Heart left ventricle (tissue), 16 donors: ENCODE measurements at places on chromosomes 13 and 19.

GRCh38 chr19:55549500-55550320 lies 4.4 kb upstream of the SBK3 start:
- DNase-seq: peak; percentile 39

DNA sequence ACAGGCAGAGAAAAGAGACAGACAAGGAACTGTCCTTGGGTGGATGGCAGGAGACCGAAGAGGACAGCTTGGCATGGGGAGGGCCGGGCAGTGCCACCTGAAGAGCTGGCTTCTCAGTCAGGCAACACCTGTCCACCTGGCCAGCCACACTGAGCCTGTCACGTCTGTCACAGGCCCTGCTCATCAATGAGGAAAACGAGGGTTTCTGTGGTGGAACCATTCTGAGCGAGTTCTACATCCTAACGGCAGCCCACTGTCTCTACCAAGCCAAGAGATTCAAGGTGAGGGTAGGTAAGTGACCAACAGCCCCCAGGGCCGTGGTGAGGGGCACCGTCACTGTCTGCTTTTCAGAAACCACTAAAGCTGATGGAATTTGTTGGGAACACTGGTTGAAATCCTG lies 11.2 kb upstream of the PROZ start:
- DNase-seq: no peak

DNA sequence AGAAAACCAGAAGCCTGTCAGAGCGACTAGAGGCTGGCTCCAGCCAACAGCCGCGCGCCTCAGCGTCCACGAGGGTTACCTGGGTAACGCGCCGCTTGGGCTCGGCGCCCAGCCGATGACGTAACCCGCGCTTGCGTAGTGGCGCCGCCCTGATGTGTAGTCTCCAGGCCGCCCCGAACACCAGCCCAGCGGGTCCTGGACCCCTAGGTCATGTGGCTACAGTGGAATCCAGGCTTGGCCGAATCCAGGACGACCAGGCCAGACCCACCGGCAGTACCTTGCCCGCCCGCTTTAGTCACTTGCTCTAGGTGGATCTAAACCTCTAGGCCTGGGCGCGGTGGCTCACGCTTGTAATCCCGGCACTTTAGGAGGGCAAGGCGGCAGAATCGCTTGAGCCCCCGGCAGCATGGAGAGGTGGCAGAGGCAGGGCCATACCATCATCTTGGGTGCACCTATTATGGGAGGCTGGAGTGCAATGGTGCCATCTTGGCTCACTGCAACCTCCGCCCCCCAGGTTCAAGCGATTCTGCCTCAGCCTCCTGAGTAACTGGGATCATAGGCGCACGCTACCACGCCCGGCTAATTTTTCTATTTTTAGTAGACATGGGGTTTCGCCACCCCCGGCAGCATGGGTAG lies 7.2 kb upstream of the ZNF606 start:
- DNase-seq: peak; percentile 87

DNA sequence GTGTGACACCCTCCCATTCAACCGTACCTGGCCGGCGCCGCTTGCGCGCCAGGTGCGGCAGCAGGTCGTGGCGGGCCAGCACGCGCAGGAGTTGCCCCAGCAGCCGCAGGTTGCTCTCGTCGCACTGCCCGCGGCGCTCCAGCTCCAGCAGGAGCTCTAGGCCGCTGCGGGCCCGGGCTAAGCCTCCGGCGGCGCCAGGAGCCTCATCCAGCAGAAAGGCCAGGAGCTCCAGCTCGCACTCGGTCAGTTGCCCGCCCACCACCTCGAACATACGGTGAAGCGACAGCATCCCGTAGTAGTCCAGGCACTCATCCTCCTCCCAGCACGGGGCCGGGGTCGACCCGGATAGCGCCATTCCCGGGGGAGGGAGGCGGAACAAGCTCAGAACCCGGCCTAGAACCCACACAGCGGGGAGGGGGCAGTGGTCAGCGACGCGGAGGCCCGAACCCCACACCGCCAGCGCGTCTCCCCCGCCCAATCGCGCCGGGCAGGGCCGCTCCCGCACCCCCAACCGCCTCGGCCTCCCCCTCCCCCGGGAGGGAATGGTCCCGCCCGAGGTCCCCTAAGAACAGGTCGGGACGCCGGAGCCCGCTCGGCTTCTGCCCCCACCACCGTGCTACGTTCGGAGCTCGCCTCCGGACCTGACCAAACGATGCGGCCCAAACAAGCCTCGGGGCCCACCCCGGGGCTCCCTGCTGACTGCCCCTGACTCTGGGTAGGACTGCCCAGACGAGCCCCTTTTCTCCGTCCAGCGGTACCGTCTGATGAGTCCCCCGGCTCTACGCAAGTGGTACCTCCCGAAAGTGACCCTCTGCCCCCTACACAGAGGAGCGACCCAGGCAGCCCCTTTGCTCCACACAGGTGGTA lies 591 bp downstream of the DEDD2 start:
- peak; percentile 52 for DNase-seq

- DNase-seq: peak; percentile 75
Measured at GRCh38 chr13:43686557-43686956, 100.2 kb downstream of the ENOX1 start.

DNA sequence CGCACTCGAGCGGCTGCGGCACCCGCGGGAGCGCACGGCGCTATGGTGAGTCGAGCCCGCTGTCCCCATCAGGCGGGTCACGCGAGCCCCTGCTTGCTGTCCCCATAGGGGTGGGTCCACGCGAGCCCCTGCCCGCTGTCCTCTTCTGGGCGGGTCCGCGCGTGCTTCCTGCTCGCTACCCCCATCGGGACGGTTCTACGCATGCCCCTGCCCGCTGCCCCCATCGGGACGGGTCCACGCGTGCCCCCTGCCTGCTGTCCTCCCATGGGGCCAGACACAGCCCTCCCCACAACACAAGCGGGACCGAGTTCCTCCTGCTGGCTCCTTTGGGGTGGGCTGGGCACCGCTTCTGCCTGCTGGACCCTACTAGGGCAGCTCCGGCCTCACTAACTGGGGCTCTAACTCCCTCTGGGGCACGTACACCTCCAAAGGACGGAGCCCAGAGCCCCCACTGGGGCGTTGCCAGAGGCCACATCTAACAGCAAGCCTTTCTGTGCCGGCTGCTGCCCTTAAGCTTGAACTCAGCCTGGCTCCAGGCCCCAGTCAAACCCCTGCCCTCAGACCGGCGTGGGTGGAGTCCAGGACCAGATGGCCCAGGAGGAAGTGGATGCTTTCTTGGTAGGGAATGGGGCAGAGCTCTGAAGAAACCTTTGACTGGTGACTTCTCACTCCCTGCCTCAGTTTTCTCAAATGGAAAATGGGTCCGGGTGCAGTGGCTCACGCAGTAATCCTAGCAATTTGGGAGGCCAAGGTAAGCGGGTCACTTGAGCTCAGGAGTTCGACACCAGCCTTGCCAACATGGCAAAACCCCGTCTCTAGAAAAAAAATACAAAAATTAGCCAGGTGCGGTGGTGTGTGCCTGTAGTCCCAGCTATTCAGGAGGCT lies 722 bp downstream of the COLGALT1 start:
- peak; percentile 84 for DNase-seq

- DNase-seq: no peak
Measured at GRCh38 chr13:91792054-91792453, 393.6 kb downstream of the GPC5 start.

DNA sequence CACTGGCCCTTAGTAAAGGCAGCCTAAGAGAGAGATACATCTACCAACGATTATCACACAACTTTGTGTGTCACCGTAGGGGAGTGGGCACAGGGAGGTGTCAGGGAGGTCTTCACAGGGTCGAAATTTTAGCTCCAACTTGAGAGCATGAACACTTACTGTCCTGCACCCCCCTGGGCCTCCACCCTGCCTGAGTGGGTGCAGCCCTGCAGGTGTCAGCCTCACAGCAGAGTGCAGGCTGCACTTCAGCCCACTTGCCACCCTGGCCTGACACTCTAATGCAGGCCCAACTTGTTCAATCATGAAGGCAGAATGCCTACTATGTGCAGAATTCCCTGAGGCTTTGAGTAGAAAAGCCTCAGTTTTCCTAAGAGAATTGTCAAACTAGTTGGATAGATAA lies 4.0 kb upstream of the SMAD9 start:
- no peak for DNase-seq

- no peak for DNase-seq
Measured at GRCh38 chr13:32676242-32676641, 90.0 kb downstream of the PDS5B start.

GRCh38 chr19:5308451-5309437 lies 31.9 kb downstream of the PTPRS start:
- DNase-seq: peak; percentile 48

DNA sequence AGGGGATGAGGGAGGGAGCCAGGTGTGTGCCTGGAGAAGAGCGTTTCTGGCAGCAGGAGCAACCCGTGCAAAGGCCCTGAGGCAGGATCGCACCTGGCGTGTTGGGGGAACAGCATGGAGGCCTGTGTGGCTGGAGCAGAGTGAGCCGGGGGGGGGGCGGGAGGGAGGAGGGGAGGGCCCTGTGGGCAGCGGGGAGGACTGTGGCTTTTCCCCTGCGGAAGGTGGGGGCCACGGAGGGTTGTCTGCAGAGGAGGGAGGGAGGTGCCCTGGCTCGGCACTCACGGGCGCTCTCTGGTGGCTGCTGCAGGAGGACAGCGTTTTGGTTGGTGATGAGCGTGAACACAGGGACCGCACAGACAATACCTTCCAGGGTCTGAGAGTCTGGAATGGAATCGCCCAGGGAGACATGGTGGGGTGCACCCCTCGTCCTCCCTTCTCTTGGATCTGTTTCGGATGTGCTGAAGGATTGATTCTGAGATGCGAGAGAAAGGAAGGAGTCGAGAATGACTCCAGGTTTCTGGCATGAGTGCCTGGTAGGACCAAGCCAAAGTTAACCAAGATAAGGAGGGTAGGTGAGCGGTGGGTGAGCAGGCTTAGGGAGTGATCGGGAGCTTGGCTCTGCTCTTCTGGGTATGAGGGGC lies 6.5 kb downstream of the RAB11B start:
- DNase-seq: peak; percentile 75

- DNase-seq: no peak
Measured at GRCh38 chr13:47025791-47026447, 129.1 kb upstream of the HTR2A start.

DNA sequence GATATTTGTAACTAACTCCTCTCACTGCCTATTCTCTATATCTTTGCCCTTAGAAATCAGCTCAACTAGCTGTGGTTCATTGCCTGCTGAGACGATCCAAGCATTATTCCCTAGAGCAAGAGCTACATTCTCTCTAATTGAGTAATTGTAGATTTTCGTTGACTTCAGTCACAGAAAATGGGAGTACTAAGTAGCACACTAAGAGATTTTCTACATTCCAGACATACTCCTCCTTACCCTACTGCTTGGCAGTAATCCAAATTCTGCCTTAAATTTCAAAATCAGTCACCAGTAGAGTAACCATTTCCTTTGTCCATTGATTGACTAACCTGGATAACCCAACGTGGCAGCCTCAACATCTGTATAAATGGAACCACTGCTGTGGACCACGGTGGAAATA lies 1786.8 kb downstream of the SLITRK5 start:
- no peak for DNase-seq

DNA sequence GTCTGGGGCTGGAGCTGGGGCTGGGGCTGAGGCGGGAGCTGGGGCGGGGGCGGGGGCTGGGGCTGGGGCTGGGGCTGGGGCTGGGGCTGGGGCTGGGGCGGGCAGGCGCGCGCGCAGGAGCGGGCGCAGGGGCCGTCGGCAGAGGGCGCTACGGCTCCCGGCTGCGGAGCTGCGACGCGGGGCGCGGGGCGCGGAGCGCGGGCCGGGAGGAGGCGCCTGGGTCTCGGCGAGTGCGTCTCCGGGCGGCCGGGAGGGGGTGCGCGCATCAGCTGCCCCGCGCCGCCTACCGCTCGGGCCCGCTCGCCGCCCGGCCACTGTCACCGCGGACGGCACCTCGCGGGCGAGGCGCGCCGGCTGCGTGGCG lies 422 bp upstream of the MTUS2 start:
- DNase-seq: peak; percentile 79

- no peak for DNase-seq
Measured at GRCh38 chr13:91326146-91326545, 21.3 kb upstream of the MIR17HG start.

- DNase-seq: peak; percentile 82
Measured at GRCh38 chr19:12994701-12995595, at the start of gene NFIX. Gene NFIX, plus strand, starts transcription at chr19:12995475. Its CDS starts 363 bp downstream, at chr19:12995838.

DNA sequence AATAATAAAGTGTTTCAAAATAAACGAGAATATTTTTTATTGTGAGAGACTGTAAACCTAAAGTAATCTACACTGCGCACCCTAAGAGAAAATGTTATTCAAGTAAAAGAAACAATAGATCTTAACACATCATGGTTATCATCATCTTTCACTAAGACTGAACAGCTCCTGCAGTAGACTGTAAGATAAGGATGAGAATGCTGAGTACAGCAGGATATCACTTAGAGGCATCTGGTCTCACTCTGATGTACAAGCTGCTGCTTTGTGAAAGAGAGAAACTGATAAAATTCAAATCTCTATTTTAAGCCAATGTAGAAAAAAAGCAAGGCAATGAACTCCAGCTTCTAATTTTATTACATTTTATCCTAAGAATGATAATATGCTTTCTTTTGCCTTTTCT lies 261.7 kb upstream of the HTR2A start:
- no peak for DNase-seq

DNA sequence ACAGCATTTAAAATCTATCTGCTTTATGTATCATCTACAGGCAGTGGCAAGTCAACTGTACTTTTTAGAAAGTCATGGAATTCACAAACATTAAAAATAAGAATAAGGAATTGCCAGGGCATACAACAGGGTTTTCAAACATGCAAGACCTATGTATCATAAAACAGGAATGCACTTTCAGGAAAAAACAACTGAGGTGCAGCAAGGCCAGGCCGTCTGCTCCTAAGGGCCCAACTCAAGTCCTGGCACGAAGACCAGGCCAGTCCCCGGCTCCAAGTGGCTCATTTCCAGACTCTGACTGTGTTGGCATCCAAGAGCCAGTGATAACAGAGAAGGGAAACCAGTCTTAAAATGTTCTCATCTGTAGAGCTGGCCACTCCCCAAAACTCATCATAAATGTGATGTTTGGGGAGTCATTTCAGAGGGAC lies 7.1 kb downstream of the RFX2 start:
- DNase-seq: peak; percentile 87

GRCh38 chr13:75505327-75505726 lies 23.4 kb upstream of the TBC1D4 start:
- no peak for DNase-seq

- no peak for DNase-seq
Measured at GRCh38 chr13:96819375-96819774, 174.9 kb downstream of the OXGR1 start.

DNA sequence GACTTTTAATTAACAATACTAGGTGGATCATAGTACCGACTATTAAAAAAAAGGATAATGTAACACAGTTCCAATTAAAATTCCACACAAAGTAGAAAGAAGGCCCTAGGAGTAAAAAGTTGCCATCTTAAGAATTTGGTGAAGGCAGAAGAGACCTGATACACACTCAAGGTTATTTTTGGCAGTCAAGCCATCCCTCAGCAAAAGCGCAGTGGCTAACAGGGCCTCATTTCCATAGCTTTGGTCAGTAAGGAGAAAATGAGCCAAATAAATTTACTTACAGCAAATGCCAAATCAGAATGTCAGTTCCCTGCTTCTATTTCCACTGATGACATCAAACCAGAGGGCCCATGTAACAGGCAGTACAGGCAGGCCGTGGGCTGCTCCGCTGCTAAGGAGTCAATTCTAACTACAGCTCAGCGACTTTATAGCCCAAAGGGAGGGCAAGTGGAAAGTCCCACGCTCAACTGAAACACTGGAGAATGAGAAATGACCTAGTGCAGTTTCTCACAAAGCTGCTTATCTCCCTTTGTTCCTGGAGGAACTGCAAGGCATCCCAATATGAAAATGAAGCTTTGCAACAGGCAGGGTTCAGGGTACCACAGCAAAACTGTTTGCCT lies 6.3 kb downstream of the ARGLU1 start:
- no peak for DNase-seq
